Occipital lobe (tissue), 3 donors: ENCODE measurements at places on chromosomes 1 and 21.

- DNase-seq, result no peak
Observed at GRCh38 chr1:227734546-227734855, 601 bp downstream of the JMJD4 start.

DNA sequence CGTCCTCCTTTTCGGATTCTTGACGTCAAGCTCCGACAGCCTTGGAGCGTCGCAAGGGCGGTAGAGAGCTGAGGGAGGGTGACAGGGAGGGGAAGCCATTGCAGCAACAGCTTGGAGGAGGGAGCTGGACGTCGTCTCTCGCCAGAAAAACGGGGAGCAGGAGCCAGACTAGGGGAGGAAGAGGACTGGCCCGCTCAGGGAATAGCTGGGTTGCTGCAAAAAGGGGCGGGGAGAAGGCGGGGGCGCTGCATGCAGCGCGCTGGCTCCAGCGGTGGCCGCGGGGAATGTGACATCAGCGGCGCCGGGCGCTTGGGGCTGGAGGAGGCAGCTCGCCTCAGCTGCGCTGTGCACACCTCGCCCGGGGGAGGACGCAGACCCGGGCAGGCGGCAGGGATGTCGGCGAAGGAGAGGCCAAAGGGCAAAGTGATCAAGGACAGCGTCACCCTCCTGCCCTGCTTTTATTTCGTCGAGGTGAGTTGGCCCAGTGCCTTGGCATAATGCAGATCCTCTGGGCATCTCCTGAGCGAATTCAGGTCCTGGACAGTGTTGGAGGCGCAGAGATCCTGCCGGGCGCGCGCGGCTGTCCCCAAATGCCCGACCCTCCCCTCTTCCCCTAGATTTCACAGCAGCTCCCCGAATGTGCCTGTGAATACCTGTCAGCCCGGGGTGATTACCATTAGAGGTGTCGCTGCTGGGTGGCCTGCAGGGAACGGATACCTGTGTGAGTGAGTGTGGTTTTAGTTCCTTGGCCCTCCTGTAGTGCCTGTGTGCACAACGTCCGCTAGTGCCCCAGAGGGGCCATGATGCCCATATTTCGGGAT, at the start of gene PLPPR4:
Gene PLPPR4, plus strand, starts transcription at position 292 of the 821 bp plus-strand sequence. Its CDS starts 102 bp downstream, at position 394.
- peak; percentile 81 for DNase-seq

GRCh38 chr1:205262731-205263171, 35.0 kb downstream of the TMCC2 start:
- DNase-seq, result no peak

DNA sequence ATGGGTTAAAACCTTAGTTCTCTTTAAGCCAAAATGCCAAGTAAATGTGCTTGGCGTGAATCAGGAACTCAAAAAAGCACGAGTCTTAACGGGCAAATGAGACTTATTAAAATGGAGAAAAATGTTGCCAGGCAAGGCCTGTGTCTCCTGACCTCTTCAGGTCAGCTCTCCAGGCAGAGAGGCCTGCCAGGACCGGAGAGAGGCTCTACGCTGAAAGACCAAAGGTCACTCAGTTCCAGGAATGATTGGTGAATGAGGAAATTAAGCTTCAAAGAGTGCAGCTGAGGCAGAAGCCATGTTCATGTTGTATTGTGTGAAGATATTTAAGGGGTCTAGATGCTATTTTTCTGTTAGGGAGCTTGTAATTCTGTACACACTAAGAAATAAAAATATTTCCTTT, 66.6 kb downstream of the SPAG17 start:
- no peak for DNase-seq

DNA sequence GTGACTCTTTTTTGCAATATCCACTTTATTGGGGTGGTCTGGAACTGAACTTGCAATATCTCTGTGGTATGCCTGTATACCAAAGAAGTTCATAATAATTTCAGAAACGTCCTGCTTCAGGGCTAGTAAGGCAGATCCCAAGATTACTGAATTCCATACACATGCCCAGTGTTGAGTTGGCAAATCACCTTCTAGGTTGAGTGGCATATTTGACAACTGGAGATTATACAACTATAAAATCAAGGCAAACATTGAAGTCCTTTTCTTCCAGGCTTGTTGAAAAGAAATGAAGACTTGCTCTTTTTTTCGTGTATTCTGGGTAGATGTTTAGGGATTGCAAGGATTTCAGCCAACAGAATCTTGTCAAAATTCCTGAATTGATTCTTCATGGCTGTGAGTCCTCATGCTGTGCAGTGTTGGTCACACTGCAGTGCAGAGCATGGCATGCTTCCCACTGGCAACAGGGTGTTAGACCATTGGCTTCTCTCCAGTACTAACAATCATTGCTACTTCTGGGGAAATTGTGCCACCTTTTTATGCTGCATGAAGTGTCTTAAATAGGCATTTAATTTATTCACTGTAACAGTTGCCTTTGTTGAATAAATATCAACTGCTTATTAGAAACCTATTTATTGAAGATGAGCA, 367.1 kb upstream of the ADGRL4 start:
- DNase-seq, result no peak

DNA sequence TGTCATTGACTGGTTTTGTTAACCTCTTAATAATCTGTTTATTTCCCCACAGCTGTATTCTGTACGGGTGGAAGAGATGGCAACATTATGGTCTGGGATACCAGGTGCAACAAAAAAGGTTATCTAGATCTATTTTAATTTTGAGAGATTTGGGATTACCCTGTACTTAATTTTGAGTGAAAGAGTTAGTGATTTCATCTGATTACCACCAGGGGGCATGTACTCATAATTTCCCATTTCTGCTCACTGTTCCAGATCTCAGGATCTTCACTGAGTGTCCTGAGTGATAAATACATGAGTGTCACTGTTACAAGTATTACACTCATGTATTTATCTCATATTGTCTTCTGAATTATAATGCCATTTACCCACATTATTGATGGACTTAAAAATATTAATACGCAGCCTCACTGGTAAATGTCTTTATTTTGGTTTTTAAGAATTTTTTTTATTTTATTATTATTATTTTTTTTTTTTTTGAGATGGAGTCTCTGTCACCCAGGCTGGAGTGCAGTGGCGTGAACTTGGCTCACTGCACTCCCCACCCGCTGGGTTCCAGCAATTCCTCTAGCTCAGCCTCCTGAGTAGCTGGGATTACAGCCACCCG, 27.4 kb downstream of the DTL start:
- DNase-seq, result no peak

DNA sequence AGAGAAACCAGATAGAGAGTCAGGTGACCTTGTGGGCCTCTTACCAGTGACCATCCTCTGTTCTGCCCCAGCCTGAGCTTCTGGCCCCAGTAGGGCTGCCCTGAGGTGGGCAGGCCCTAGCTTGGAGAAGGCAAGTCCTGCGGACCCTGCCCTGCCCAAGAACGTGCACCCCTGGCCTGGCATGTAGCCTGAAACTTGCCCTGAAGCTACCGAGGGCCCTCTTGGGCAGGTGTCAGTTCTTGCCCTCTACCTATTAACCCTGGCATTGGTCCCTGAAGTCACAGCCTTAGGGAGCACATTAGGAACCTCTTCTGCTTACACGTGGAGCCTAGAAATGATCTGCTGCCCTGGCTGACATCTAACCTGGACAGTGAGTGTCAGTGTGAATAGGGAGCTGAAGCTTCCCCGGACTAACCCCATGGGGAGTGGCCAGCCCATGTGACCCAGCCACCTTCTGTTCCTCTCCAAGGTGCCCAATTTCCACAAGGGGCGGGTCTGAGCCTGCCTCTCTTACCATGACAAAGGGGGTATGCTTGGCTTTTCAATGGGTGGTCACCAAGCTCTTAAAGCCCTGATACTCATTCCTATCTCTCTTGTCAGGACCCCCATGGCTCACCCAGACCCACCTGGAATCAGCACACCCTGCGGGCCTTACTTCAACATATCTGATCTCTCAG, 163.0 kb downstream of the ZSCAN20 start:
- DNase-seq, result no peak

- DNase-seq, result no peak
Observed at GRCh38 chr1:46064708-46065107, 67.7 kb downstream of the PIK3R3 start.

- no peak for DNase-seq
Observed at GRCh38 chr1:77310924-77311323, 29.1 kb downstream of the AK5 start.

GRCh38 chr1:37372302-37372701, 102.1 kb upstream of the ZC3H12A start:
- DNase-seq, result no peak

- no peak for DNase-seq
Observed at GRCh38 chr1:54678776-54679643, 36.7 kb upstream of the TTC4 start.

DNA sequence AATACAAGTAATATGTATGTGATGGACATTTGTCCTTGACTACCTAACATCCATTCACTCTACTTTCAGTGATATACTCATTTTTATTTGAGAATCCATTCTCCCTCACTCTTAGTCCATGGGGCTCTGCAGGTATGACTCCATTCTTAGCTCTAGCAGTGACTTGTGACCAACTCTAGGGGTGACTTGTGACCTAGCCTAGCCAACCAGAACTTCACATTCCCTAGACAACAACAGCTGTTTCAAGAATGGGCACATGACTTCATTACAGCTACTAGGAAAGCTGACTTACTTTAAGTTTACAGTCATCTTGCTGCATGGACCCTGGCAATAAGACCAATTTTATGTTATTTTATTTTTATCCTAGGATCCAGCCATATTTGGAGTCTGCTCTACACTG, 23.6 kb upstream of the DDX59 start:
- no peak for DNase-seq

GRCh38 chr1:94672934-94673333, 131.4 kb upstream of the F3 start:
- DNase-seq, result no peak

DNA sequence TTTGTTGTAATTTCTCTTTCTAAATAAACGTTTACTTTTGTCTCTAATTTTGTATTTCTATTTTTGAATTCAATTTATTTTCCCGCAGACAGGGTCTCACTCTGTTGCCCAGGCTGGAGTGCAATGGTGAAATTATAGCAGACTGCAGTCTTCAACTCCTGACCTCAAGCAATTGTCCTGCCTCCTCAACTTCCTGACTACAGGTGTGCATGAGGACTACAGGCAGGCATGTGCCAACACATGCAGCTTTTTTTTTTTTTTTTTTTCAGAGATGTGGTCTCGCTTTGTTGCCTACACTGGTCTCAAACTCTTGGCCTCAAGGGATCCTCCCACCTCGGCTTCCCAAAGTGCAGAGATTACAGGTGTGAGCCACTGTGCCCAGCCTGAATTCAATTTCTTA, 36.7 kb upstream of the IL20 start:
- DNase-seq, result no peak
